Activated CD4-positive, alpha-beta T cell treated with anti-CD3 and anti-CD28 coated beads for 48 hours (primary cell): ENCODE measurements at places on chromosomes 16 and 17.

GRCh38 chr17:76036497-76037261 is 9.6 kb upstream of the EVPL start:
- no peak for DNase-seq

DNA sequence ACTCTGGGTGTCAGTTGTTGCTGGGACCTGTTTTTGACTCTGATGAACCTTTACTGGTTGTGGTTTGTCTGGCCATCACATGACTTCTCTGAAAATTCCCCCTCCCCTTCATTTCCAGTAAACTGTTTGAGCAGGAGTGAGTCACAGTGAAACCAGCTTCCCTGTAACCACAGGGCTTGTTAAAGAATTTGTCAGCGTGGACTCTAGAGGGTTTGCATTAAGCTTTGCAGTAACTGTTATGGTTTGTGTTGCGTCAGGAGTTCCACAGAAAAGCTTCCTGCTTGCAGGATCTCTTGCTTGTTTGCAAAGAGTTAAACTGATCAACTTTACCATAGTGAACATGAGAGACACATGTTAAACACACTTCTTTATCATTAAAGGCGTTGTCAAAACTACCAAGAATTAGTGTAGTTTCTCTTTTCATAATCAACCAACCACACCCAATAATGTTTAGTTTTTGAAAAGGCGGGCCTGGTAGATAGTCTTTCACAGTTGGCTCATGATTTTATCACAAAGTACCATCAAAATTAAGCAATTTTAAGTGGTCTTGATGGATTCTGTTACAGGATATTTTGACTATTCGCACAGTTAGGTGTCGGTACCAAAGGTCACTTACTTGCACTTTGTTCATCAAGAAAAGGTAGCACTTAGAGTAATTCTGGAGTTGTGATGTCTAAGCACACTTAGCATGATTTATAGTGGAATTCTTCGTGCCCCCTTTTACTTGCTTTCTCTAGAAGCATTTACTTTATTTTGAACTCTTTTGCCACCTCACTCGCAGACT is 79.3 kb downstream of the VMP1 start:
- peak; percentile 80 for DNase-seq

DNA sequence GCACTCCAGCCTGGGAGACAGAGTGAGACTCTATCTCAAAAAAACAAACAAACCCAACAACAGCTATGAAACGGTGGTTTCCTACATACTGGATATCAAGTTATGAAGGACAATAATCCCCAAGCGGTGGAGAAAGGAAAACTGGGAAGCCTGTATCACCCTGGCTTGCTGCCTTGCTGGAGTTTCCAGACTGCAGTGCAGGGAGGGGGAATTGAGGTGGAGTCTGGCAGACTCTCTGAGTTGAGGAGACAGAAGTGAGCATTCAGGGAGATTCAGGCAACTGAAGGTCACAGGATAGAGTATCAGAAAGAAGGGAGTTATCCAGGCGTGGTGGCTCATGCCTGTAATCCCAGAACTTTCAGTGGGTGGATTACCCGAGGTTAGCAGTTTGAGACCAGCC is 11.9 kb downstream of the QRICH2 start:
- DNase-seq, result no peak

- DNase-seq, result no peak
Measured at GRCh38 chr17:15780188-15780587, 48.1 kb downstream of the TBC1D26 start.

DNA sequence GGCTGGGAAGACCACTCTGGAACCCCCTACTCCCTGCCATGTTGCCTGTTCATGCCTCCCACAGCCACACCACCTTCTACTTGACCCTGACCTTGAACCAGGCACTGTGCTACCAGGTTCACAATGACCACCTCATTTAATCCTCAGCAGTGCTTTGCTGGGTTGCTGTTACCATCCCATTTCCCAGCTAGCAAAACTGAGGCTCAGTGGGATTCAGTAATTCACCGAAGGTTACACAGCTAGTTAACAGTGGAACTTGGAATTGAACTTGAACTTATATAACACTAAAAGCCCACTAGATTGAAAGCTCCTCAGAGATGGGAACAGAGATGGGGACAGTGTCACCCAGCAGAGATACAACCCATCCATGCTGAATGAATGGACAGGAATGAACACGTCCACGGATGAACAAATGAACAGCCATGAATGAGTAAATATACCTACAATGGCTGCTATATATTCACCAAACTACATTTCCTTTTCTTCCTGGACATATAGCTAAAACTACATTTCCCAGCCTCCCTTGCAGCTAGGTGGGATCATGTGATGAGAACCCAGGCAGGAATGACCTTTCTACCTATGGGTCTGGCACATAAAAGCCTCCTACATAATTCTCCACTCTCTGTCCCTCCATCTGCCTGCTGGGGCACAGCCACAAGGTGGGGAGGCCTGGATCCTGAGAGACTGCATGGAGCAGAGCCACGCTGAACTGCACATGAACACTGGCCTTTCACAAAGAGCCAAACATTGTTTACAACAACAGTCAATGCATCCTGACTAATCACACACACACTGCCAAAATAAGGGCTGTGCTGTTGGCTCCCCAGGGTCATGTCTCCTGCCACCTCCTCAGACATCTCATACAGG is 94.8 kb downstream of the RMI2 start:
- no peak for DNase-seq

- peak; percentile 91 for DNase-seq
Measured at GRCh38 chr17:8073627-8074484, 13.7 kb downstream of the ALOX12B start.

GRCh38 chr16:64544859-64545258 is 577.0 kb downstream of the CDH11 start:
- no peak for DNase-seq

DNA sequence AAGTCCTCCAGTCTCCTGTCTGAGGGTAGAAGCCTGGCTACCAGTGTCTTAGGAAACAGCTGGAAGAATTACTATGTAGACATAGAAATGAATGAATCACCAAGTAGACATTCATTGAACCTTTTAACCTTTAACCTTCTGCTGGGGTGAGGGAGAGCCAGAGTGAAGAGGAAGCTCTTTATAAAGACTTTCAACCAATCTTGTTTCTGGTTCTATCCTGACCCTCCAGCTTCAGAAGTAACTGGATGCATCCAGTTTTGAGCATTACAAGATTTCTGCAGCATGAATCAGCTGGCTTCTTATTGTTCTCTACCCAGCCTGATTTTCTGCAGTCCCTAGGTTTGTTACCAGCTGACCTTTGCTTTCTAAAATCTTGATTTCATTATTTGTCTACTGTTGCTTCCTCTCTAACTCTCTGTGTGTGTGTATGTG is 8.5 kb downstream of the TEKT1 start:
- DNase-seq, result no peak

- no peak for DNase-seq
Measured at GRCh38 chr17:42997390-42997983, 732 bp upstream of the RPL27 start.

- DNase-seq, result no peak
Measured at GRCh38 chr16:77723108-77723514, 797 bp downstream of the NUDT7 start.

DNA sequence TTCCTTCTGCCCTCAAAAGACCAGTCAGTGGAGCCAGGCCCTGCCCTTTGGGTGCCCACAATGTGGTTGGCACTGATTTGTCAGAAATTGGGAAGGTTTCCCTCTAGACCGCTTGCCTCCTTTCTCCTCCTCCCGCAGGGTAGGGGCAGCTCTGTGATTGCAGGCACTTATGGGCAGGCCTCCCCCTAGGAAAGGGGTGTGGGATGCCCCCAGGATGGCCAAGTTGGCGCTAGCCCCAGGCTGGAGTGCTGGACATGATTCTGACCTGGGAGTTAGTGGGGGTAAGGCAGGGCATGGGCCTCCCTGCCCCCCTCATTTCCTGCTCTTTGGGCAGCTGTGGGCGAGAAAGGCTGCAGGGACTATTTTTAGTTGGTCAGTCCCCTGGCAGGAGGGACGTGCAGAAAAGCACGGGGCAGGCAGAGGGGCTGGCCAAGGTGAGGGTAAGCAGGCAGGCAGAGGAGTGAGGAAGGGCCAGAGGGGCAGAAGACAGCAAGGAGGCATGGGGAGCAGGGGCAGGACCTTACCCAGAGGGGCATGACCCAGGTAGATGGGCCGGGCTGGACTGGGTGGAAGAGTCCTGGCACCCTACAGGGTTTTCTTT is 3.3 kb downstream of the RARA start:
- no peak for DNase-seq

DNA sequence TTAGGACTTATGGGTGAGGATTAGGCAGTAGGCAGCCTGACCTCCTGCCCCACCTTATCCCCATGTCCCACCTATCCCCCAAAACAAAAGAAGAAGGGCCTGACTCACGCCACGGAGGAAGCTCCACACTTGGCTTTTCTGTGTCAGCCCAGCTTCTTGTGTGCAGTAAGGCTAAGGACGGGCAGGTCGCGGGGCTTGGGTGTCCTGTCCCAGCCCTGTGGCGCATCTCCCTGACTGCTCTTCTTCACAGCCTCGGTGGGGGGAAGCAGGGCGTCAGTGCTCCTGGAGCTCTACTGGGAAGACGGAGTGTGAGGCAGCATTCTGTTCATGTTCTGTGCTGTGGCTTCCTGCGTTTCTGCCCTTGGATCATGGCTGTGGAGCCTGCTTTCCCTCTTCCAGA is 34.6 kb upstream of the ALDH3A2 start:
- DNase-seq, result no peak

DNA sequence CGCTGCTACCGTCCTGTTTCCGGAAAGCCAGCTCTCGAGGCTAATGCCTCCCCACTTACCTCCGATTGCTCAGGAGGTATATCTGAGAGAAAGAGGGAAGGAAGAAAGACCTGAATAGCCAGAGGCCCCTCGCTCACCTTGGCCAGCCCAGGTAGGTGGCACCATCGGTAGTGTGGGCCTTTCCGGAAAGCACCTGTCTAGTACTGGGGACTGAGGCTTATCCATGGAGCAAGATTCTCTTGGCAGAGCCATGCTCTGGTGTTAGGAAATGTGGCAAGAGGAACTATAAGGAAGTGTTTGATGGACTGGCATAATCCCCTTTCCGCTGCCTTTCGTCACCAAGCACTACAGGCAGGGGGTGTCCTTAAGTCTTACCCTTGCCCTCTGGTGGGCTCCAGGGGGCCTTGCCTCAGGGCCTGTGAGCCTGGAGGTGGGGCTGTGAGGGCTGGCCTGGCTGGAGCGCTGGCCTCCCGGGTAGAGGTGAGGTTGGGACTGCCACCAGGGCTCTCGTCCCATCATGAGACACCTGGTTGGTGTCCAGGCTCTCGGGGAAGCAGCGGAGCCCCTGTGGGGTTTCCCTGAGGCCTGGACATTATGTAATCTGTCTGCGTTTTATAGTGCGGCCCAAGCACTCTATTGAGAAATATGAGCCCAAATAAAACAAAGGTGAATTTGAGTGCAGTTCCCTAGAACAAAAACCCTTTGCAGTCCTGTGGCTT is 2.9 kb downstream of the CMIP start:
- DNase-seq, result no peak

GRCh38 chr17:44320066-44320465 is 4.6 kb downstream of the SLC25A39 start:
- DNase-seq, result no peak

GRCh38 chr17:50903604-50904517 is 37.7 kb upstream of the TOB1 start:
- peak; percentile 59 for DNase-seq

GRCh38 chr17:17761894-17762743 is 74.7 kb downstream of the SREBF1 start:
- no peak for DNase-seq

DNA sequence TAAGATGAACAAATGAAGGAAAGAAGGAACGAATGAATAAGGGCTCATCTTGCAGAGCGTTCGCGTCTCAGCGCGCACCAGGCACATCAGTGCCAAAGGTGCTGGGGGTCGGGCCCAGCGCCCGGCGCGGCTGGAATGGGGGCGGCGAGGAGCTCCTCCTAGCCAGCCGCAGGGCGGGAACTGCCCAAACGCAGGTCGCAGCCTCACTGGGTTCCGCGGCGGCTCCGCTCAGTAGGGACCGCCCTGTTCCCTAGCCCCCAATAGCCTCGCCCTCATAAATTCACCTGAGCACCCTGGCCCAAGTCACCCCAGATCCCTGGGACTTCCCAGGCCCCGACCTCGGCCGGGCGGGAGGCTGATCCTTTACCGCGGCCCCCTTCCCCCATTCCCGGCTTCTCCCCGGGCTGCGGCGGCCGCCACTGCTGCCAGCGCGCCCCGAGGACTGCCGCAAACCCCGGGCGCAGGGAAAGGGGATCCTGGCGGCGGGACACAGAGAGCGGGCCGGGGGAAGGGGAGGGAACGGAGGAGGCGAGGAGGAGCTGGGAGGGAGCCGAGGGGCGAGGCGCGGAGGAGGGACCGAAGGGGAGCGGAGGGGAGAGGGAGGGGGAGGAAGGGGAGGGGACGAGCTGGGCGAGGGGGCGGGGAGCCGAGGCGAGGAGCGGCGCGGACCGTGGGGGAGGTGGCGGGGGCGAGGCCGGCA is 377 bp upstream of the CRHR1 start:
- DNase-seq, result peak; percentile 12

GRCh38 chr17:79942011-79942405 is 93.7 kb downstream of the TBC1D16 start:
- DNase-seq, result no peak

DNA sequence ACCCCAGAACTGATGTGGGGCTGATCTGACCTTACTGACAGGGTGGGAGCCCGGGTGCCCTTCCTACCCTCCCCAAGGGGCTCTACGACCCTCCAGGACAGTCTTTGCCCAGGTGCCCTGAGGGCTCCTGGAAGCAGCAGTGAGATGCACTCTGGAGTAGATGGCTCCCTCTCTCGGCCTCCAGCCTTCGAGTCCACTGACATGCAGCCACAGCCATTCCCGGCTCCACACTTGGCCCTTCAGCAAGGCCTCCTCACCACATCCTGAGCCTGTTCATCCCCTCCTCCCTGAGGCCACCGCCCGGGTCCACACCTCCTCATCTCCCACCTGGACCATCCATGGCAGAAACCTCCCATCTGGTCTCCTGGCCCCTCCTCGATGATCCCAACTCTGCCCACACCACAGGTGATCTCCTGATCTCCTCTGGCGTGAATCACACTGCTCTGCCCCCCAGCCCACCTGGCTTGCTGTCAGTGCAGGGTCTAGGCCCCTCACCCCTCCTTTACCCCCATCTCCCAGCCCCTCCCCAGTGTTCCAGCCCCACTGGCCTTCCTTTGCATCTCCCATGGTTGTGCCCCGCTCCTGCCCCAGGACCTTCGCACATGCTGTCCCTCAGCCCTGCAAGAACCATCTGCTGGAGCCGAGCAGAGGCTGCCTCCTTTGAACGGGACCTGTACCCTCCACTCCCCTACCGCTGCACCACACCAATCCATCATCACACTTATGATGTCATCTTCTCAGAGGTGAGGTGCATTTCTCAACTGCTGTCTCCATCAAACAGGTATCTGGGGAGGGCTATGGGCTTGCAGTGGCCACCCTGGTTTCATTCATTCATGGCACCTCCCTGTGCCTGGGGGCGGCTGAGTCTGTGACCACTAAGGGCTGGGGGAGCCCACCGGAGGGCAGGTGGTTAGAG is 44.7 kb downstream of the SOCS1 start:
- no peak for DNase-seq

- peak; percentile 24 for DNase-seq
Measured at GRCh38 chr16:54934481-54935265, 4.0 kb downstream of the IRX5 start.

DNA sequence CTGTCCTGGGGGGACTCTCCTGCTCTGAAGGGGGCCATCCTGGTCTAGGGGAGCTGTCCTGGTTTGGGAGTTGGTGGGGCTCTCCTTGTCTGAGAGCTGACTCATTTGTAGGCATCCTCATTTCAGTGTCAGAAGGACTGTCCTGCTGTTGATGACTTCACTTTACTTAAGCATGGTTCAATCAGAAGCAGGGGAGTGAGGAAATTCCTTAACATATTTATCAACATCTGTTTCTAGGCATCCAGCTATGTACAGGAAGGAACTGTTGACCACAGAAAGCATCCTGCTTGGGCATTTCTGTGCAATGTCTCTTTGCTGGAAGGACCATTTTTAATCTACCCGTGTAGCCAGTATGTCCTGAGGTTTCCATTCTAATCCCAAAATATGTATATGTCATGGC is 502.7 kb upstream of the HSBP1 start:
- no peak for DNase-seq
